Activated CD4-positive, alpha-beta T cell treated with anti-CD3 and anti-CD28 coated beads, Interleukin-2, amount 10 ng/mL, durations not matched to agents 24 days and 14 days (primary cell): ENCODE measurements at places on chromosomes 5 and 9.

GRCh38 chr5:174376056-174376455 lies 330.6 kb downstream of the NSG2 start:
- H3K36me3 ChIP-seq = no peaks in the 10 kb centered on the region
- H3K4me3 ChIP-seq = no peak overlapping the region
- no peak overlapping the region for H3K27ac ChIP-seq
- no peak for DNase-seq

- peaks cover 2% of the 10 kb centered on the region for H3K4me1 ChIP-seq
- no peak overlapping the region for H3K27ac ChIP-seq
- peaks cover 20% of the 10 kb centered on the region for H3K27me3 ChIP-seq
Measured at GRCh38 chr5:35056686-35057085, 8.9 kb upstream of the AGXT2 start.

GRCh38 chr5:33794550-33795181 lies 97.1 kb downstream of the ADAMTS12 start:
- no peak overlapping the region for H3K27ac ChIP-seq
- H3K36me3 ChIP-seq = no peaks in the 10 kb centered on the region
- no peaks in the 10 kb centered on the region for H3K4me1 ChIP-seq

DNA sequence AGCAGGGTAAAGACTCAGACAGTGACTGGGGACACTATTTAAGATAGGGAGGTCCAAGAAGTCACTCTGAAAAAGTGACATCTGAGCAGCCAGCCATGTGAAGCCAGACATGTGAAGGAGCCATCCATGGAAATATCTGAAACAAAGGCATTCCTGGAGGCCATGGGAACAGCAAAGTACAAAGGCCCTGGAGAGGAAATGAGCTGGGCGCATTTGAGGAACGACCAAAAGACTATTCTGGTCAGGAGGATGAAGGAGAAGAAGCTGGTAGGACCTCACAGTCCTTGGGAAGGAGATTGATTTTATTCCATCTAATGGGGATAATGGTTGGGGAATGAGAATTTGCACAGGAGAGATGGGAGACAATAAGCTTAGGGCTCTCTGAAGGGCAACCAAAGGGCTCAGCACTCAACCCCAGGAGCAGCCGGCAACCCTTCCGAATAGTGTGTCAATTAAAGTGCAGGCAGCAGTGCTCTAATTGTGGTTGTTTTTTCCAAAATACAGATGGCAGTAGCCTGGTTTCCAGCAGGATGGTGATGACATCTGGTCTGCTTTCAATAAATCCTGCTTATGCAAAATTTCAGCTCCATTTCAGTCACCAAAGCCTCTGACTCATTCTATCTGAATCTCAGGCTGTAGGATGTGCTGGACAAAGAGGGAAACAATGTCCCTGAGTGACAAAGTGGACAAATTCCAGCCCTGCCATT lies 26.7 kb downstream of the FOXI1 start:
- H3K36me3 ChIP-seq = no peaks in the 10 kb centered on the region
- no peak for DNase-seq
- peaks cover 34% of the 10 kb centered on the region for H3K27me3 ChIP-seq
- no peak overlapping the region for H3K4me3 ChIP-seq
- no peaks in the 10 kb centered on the region for H3K4me1 ChIP-seq

DNA sequence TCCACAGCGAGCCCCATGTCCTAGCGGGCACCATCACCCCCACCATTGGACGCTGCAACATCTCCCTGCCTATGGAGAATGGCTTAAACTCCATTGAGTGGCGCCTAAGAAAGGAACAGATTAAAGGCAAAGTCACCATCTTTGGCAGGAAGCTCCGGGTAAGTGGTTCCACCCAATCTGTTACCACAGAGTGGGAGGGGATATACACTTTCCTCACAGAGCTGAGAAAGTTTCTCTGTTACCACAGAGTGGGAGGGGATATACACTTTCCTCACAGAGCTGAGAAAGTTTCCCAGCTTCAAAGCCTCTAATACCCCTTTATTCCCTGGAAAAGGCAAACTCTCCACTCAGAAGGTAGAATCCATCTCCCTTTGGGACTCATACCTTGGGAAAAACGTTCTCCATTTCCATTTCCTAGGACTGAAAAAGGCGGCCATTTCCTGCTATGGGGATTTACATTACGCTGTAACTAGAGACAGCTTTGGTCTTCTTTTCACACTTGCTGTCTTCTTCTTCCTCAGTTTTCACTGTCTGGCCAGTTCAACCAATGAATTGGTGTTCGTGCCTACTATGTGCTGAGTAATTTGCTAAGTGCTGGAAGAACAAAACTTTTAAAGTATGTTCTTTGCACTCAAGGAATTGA lies 63.4 kb upstream of the WWC1 start:
- H3K27ac ChIP-seq = peak overlapping the region; percentile 64
- DNase-seq = peak; percentile 82
- H3K36me3 ChIP-seq = peaks cover 1% of the 10 kb centered on the region
- peaks cover 23% of the 10 kb centered on the region for H3K4me1 ChIP-seq

DNA sequence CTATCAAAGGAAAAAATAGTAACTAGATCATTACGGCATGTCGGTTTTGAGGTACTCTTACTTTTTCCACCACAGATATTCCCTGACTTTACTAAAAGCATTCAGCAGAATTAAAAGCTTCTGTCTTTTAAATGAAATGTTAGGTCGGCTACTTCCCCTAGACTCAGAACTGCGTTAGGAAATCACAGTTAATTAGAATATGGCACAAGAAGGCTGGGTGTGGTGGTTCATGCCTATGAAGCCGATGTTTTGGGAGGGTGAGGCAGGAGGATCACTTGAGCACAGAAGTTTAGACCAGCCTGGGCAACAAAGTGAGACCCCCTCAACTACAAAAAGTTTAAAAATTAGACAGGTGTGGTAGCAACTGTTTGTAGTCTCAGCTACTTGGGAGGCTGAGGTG lies 24.4 kb downstream of the CEMIP2 start:
- no peak overlapping the region for H3K4me3 ChIP-seq
- H3K36me3 ChIP-seq = peaks cover 70% of the 10 kb centered on the region
- DNase-seq = no peak
- no peaks in the 10 kb centered on the region for H3K27me3 ChIP-seq
- H3K4me1 ChIP-seq = peaks cover 18% of the 10 kb centered on the region

DNA sequence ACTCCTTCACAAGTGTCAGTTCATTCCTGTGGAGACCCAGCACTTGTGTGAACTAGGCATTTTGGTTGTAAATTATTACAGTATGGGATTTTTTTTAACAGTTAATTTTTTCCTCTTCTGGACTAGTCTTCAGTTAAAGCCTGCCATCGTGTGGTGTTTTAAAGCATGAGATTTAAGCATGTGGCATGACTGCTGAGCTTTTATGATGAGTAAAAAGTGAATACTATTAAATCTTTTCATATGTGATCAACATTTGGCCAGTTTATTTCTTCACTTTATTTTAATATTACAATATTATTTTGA lies 25.0 kb downstream of the LMNB1 start:
- peaks cover 45% of the 10 kb centered on the region for H3K4me1 ChIP-seq
- no peaks in the 10 kb centered on the region for H3K27me3 ChIP-seq
- peaks cover 39% of the 10 kb centered on the region for H3K36me3 ChIP-seq
- H3K27ac ChIP-seq = peak overlapping the region; percentile 6
- no peak overlapping the region for H3K4me3 ChIP-seq

DNA sequence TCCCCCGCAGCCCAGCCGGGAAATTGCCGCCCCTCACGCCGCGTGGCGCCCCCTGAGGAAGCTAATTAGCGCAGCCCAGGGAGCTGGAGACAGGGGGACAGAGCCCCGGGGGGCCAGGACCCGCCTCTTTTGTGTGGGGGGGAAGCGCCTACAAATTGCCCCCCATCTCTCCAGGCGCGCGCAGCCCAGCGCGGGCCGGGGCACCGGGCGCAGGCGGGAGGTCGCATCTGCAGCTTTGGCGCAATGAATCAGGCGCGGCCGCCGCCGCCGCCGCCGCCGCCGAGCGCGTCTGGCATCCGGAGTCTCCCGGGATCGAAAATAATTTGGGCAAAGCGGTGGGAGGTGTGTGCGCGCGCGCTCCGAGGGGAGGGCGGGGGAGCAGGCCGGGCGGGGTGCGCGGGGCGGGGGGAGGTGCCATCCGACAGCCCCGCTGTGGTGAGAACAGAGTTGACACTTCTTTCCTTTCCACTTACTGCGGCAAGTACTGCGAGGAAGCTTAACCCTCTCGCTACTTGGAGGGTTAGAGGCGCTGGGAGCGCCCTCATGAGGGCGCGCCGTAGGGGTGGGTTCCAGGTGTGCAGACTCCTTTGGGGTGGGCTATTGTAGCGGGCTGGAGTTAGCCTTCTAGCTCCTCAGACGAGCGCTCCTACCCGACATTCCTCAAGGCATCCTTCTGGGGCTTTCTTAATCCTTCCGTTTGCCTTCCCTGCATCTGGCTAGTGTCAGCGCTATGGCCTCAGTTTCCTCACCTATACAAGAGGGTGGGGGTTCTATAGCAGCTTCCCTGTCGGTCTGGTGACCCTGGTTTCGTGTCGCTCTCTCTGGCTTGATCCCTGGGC lies 63.1 kb downstream of the CXXC5 start:
- DNase-seq = peak; percentile 78
- H3K36me3 ChIP-seq = no peaks in the 10 kb centered on the region
- H3K4me1 ChIP-seq = peaks cover 13% of the 10 kb centered on the region
- H3K4me3 ChIP-seq = peak overlapping the region; percentile 73
- H3K27me3 ChIP-seq = peaks cover 42% of the 10 kb centered on the region

DNA sequence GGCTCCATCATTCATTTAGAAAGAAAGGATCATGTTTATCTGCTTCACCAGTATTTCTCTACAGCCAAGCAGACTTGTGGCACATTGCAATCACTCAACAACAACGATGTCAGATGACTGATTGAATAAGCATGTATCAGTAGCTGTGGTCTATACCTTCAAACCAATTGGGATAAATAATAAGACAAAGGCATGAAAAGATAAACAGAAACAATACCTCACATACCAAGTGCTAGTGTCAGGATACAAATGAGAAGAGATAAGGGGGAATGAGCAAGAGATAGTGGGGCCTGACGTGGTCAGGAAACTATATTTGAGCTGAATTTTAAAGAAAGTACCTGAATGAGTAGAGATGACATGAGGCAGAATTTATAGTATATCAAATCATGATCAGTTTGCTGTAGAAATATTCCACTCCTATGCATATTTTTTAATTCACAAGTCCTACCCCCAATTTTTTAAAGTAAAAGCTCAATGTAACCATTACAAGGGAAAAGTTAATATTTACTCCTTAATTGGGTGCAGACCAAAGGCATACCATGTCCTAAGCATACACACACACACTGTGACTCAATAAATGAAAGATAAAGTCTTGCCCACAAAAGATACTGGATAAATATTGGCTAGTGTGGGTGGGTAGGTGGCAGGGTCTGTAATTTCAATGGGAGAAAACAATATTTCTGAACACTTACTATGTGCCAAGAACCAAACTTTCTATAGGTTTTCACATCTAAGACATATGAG lies 284.5 kb downstream of the SPOCK1 start:
- no peaks in the 10 kb centered on the region for H3K4me1 ChIP-seq
- no peak for DNase-seq
- no peak overlapping the region for H3K4me3 ChIP-seq
- H3K27me3 ChIP-seq = no peaks in the 10 kb centered on the region

GRCh38 chr5:147336876-147337275 lies 102.0 kb downstream of the STK32A start:
- no peaks in the 10 kb centered on the region for H3K36me3 ChIP-seq
- no peaks in the 10 kb centered on the region for H3K27me3 ChIP-seq
- H3K4me1 ChIP-seq = no peaks in the 10 kb centered on the region
- no peak for DNase-seq
- no peak overlapping the region for H3K4me3 ChIP-seq

DNA sequence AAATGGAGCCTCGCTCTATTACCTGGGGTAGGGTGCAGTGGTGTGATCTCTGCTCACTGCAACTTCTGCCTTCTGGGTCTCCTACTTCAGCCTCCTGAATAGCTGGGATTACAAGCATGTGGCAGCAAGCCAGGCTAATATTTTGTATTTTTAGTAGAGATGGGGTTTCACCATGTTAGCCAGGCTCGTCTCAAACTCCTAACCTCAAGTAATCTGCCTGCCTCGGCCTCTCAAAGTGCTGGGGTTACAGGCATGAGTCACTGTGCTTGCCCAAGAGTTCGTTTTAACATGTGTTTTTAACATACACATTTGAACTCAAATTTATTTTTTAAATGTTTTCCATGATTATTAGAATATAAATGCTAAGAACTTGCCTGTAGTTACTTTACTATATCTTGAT lies 34.2 kb downstream of the MARCHF6 start:
- H3K36me3 ChIP-seq = peaks cover 45% of the 10 kb centered on the region
- H3K27ac ChIP-seq = no peak overlapping the region
- no peaks in the 10 kb centered on the region for H3K27me3 ChIP-seq
- no peak overlapping the region for H3K4me3 ChIP-seq
- no peaks in the 10 kb centered on the region for H3K4me1 ChIP-seq

GRCh38 chr5:127925916-127926315 lies 157.7 kb upstream of the SLC12A2 start:
- no peak overlapping the region for H3K4me3 ChIP-seq
- DNase-seq = no peak
- H3K4me1 ChIP-seq = no peaks in the 10 kb centered on the region
- H3K27ac ChIP-seq = no peak overlapping the region

DNA sequence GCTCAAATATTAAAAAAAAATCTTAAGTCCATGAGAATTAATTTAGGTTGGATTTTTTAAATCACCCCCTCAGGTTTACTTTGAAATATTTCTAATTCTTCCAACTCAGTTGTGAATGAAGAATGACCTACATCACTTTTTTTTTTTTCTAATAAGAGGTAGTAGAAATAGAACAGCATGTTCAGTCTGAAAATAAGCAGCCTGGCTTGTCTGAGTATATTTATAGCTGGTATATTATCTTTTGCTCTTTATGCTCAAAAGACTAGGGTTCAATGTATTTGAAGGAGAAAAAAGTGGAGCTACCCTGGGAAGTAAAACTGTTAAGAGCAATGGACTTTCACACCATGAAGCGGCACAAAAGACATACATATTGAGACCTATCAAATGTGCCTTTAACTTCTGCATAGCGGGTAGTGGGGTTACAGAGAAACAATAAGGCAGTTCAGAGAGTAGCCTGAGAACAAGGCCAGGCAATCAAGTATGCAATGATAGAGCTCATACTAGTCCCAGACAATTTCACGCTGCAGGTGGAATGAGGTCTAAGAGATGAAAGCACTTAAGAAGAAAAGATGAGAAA lies 175.4 kb upstream of the CDH12 start:
- H3K27me3 ChIP-seq = no peaks in the 10 kb centered on the region
- H3K36me3 ChIP-seq = no peaks in the 10 kb centered on the region
- DNase-seq = no peak
- H3K4me3 ChIP-seq = no peak overlapping the region

DNA sequence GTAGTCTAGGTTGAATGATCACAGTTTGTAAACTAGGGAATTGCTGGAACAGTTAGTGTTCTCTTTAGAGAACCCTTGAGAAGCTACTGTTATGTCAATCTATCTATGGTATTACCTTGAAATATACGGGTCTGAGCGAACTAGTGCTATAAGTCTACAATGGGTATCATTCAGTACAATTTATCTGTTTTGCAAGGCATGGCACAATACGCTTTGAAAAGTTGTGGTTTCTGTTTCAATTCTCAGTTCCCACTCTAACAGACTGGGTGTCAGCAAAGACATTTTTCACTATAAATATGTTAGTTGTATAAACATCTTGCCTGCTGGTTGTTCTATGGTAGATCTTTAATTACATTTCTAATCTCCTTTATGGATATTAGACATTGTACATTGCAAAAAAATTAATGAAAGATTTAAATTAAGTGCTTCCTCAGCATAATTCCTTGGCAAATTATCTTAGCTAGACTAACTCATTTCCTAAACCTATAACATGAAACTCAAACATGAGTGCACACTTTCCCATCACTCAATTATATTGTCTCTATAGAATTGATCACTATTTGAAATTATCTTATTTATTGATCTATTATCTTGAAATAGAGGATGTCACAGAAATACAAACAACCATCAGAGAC lies 24.9 kb upstream of the SLCO6A1 start:
- no peak for DNase-seq
- no peak overlapping the region for H3K27ac ChIP-seq
- peaks cover 6% of the 10 kb centered on the region for H3K27me3 ChIP-seq
- H3K4me3 ChIP-seq = no peak overlapping the region
